Activated T-helper 1 cell treated with anti-CD3 and anti-CD28 coated beads, Interleukin-2, amount 50 U/mL, for 16 hours (primary cell): ENCODE measurements at places on chromosomes 7 and 10.

GRCh38 chr10:51879238-51879637 is 179.8 kb upstream of the CSTF2T start:
- no peak for DNase-seq

DNA sequence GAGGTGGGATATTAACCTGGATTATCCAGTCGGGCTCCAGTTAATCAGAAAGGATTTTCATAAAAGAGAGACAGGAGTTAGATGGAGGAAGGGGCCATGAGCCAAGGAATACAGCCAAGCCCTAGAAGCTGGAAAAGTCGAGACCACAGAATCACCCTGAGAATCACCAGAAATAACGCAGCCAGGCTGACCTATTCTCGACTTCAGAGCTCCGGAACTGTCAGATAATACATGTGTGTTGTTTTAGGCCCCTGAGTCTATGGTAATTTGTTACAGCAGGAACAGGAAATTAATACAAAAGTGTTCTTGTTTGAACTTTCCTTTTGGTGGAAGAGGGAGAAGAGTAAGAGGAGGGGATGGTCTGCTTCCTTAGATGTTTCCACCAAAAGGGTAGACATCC is 208.1 kb downstream of the JCAD start:
- no peak for DNase-seq

DNA sequence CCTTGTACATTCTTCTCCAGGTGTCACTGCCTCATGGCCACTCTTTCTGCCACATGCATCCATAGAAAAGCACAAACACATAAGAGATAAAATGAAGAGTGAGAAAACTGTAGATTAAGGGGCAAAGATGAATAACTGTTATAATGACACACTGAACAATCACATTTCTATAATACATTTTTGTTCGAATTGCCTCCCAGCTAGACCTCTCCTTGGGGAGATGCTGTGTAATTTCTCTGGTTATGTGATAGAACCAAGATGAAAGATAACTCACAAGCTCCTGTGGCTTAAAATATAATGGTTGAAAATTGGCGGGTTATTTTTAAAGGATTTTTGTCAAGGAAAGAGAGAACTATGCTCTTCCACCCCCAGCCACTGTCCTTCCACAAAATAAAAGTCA is 60.2 kb upstream of the STEAP1 start:
- no peak for DNase-seq

DNA sequence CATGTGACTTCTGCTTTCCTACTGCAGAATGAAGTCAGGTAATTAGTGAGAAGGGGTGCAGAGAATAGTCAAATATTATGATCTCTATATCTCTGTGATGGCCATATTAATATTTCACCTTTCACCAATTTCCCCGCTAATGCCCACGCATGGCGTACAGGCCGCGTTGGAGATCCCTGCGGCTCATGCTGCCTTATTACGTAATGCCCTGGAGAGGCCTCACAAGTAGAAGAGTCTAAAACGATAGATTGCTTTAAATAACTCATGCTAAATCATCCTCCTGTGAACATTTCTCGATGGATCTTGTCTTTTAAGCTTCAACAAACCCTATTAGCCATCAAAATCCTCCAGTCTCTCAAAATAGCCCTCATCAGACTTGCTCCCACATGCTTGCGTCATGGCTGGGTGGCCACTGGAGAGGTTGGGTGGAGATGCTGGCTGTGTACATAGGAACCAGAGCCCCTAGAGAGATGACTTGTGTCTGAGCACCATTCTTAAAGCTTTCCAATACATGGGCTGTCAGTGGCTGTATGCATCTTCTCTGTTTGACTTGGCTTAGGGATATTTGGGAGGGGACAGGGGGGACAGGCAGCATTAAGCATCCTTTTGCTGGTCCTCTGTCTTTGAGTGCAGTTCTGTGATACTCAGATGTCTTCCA is 79.5 kb upstream of the INSYN2A start:
- no peak for DNase-seq

- DNase-seq, result no peak
Observed at GRCh38 chr7:43137811-43138210, 25.4 kb downstream of the HECW1 start.

- DNase-seq, result no peak
Observed at GRCh38 chr7:15168489-15168888, 265.9 kb upstream of the DGKB start.

DNA sequence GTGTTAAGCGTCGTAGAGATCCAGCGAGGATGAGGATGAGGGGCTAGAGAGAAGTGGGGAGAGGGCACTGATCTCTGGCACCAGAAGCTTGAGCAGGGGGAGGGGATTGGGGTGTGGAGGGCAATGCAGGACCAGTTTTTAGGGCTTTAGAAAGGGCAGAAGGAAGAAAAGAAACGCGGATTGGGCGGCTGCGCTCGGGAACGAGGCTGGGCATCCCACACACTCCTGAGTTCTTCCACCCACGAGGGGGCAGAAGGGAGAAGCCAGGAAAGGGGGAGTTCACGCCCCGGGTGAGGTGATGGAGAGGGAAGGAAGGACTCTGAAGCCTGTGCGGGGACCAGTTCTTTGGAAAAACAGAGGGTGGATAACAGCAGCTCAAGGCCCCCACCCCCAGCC is 6.1 kb upstream of the VGF start:
- DNase-seq, result no peak

DNA sequence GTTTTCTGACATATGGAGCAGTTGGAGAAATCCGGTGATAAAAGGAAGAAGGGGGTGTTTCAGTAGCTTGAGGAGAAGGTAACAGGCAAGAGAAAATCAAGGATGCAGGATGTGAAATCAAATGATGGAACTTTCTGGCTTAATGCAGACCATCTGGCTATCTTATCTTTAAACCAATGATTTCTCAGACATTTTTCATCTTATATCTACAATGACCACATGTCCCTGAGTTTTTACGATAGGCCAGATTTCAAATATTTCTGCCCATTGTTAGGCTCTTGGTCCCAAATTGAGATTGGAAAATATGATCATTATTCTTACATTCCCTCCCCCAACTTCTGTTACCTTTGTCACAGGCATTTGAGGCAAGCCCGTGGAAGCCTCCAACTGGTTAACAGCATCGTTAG is 486.8 kb downstream of the SUGCT start:
- no peak for DNase-seq

GRCh38 chr7:131370523-131370968 is 42.9 kb downstream of the MKLN1 start:
- DNase-seq, result no peak

DNA sequence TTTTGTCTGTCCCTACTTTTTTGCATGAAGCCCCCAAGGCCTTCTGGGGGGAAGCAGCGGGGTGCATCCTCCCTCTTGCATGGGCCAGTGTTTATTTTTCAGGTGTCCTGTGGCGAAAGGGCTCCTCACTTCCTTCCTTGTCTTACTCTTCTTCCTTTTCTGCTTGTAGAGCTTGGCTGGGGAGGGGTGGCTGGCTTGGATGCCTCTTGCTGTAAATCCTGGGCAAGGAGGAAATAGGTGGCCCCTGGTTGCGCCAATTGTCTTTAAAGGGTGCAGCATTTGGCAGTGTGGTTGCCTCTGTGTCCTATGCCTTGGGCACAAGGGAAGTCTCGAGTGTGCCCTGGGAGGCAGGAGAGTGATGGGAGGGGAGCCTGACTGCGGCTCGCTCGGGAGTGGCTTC is 95.0 kb downstream of the SH2D4B start:
- no peak for DNase-seq

GRCh38 chr7:93228302-93228701 is 2.0 kb upstream of the HEPACAM2 start:
- DNase-seq, result no peak

- no peak for DNase-seq
Observed at GRCh38 chr10:45418417-45418848, 44.4 kb downstream of the ALOX5 start.
